ENCODE measurements at places on chromosomes 7 and 10. TPM values are rescaled to one million over a fixed set of nuclear protein-coding genes. Genes with fewer than 3 reads are reported as not detected.

The SFRP5 gene
- 1.2 TPM for polyA plus RNA-seq

The ANXA8L1 gene
- 4.4 TPM for polyA plus RNA-seq

The HTR5A gene
- polyA plus RNA-seq, result 2.8 TPM

The PDIA4 gene
- 67.1 TPM for polyA plus RNA-seq

The KLHL7 gene
- 113 TPM for polyA plus RNA-seq

The NPFFR1 gene
- polyA plus RNA-seq, result 2.6 TPM

The CPN1 gene
- polyA plus RNA-seq, result 2.4 TPM

The SCART1 gene
- 1.6 TPM for polyA plus RNA-seq

The KIAA1549 gene
- 4.4 TPM for polyA plus RNA-seq

The DIP2C gene
- polyA plus RNA-seq, result 14.9 TPM

The AZGP1 gene
- polyA plus RNA-seq, result 60.5 TPM

The DPYSL4 gene
- polyA plus RNA-seq, result 13.9 TPM

The IFIT2 gene
- polyA plus RNA-seq, result 4.3 TPM

The TACC2 gene
- 18.0 TPM for polyA plus RNA-seq

All from testis (tissue), 5 donors.